Mucosa of gallbladder (tissue), 1 donor: ENCODE measurements at places on chromosomes 7 and 10. TPM values are rescaled to one million over a fixed set of nuclear protein-coding genes. Genes with fewer than 3 reads are reported as not detected.
A peak's percentile ranks its signal among the peaks of the same experiment; 100 is the strongest.

HABP2 gene
- total RNA-seq: 296 TPM

CALML3 gene
- not detected for total RNA-seq

KLF14 gene
- total RNA-seq: not detected

PDCD11 gene
- total RNA-seq: 19.5 TPM

DNA sequence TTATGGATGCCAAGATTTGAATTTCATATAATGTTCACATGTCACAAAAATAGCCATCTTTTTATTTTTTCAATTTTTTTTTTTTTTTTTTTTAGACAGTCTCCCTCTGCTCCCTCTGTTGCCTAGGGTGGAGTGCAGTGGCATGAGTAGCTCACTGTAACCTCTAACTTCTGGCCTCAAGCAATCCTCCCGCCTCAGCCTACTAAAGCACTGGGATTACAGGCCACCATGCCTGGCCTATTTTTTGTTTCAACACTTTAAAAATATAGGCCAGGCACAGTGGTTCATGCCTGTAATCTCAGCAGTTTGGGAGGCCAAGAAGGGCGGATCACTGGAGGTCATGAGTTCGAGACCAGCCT is 246.3 kb downstream of the SKIDA1 start:
- no peak for DNase-seq

DNA sequence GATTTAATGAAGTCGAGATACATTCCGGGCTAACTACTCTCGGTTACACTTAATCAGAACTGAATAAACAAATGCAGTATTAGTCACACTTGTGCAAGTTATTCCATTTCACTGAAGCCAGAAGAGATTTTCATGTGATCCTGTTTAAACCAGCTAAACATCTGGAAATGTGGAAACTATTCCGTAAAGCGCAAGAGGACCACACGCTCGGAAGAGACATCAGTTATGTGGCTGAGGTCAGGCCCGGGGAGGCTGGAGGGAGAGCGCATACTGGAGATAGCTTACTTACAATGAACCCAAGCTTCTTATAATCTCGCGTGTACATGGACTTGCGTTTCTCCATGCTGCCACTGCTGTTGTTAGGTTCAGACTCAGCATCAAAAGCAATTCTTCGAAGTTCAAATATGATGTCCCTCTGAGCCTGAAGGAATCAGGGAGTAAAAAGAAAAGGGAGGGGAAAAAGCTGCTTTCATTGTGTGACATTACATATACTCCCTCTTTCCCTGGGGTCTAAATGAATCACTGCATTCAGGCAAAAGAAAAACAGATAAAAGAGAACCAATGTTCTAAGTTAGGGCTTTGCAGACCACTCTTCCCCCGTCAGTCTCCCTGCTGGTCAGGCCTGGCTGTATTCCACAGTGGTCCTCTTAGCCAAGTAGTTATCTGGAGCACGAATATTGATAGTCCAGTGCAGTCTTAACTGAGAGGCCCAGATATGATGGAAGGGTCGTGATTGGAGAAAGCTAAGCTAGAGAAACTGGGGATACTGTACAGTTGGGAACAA is 237.4 kb downstream of the ELMO1 start:
- peak; percentile 39 for DNase-seq

GRCh38 chr10:91140995-91141549 is 79.4 kb upstream of the PCGF5 start:
- DNase-seq: no peak

DNA sequence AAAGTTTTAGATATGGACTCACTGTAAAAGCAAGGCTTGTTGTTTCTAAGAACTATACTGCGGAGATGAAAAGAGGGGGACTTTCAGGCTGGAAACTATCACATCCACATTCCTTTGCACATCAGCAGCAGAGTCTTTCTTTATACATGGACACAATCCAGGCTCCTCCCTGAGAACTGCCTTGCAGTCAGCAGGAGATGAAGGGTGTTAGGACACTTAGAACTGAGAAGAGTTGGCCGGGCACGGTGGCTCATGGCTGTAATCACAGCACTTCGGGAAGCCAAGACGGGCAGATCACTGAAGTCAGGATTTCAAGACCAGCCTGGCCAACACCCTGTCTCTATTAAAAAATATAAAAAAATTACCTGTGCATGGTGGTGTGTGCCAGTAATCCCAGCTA is 9.7 kb upstream of the GARS1 start:
- no peak for DNase-seq

- DNase-seq: no peak
These were observed 47.6 kb downstream of the LAMB1 start for GRCh38 chr7:107955394-107955793.

DNA sequence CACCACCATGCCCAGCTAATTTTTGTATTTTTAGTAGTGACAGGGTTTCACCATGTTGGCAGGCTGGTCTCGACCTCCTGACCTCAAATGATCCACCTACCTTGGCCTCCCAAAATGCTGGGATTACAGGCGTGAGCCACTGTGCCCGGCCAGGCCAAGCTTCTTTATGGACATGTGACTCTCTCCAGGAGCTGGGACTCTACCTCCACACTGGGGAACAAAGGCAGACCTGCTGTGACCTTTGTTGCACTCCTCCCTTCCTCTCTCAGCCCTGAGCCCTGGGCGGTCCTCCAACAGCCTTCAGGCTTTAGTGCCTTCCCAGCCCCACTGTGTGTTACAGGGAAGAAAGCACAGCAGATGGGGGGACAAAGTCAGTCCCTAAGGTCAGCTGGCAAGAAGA is 55.0 kb upstream of the DUSP5 start:
- DNase-seq: no peak

- peak; percentile 69 for DNase-seq
These were observed at the start of gene ZNF467 for GRCh38 chr7:149773446-149774236. TSS of gene ZNF467 (minus strand) at chr7:149773588. CDS start at chr7:149771032, 2,556 bp downstream.

DNA sequence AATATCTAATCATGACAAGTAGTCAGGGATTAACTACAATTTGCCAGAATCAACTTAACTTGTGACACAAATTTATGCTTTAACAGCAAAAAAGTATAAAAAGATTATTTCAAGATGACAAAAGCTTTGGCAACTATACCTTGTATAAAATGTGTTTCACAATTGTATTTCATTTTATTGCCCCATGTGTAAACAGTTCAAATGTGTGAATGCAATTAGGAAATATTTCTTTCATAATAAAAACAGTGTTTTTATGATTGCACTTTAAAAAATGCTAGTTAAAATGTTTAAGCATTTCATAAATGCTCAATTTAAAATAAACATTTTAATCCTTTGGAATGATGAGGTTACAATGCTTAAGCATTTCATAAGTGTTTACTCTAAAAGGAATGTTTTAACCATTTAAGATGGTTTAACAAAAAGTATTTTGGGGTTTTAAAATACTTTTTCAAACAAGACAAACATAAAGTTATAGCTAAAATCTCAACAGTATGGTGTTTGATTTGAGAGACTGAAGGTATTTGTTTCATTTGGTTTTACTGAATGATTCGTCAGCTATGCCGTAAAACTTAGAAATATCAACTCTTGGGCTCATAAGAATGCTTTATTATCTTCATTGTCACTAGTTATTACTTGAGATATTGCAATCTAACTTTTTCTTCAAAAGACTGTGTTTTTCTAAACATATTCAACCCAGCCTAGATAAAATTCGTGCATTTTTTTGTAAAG is 50.1 kb downstream of the SFTPD start:
- DNase-seq: no peak

GRCh38 chr7:103712991-103713778 is 267.2 kb upstream of the SLC26A5 start:
- no peak for DNase-seq

DNA sequence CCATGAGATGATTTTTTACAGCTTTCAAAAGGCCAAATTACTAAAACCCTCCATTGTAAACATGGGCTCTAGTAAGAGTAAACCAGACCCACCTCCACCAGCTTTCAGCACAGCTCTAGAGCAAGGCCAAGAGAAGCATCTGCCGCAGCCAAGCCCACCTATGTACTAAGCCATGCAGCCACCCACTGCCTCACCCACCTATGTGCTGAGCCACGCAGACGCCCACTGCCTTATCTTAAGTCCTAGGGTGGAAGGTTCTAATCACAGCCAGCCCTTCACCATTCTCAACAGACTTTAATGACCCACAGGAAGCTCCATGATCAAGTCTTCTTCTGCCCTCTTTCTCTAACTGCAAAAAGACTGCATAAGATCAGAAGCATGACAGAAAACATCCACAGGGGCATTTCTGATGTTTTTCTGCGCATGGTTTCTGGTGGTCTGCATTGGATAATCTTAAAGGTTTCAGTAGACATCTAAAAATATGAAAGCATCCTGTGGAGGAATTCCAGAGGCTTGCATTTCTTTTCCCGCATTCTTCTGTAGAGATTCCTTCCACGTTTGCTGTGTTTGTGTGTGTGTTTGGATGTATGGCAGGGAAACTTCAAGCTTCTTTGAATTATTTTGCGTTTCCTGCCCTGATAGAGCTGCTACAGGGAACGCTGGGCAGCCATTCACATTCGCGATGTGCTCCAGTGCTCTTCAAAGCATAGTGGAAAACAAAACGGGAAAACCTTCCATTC is 286.1 kb upstream of the KLF6 start:
- DNase-seq: no peak

GRCh38 chr7:78703391-78703790 is 750.1 kb downstream of the MAGI2 start:
- no peak for DNase-seq

DNA sequence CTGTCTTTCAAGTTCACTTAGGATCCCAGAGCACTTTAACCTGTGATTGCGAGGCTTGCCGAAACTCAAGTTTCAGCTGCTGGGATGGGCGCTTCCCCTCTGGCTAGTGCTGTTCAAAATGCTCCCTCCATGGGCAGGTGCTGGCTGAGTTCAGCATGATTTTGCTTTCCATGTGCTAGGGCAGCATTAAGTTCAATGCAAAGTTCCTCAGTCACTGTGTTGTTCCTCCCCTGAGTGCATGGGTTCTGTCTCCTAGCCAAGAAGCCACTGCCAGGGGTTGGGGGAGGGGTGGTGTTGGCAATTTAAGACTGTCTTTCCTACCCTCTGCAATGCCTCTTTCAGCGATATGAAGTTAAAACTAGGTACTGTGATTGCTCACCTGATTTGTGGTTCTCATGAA is 56.5 kb upstream of the HELLS start:
- no peak for DNase-seq
